ENCODE measurements at places on chromosomes 3 and 15.

- DNase-seq, result no peak
Observed at GRCh38 chr3:47908744-47909143, 105.8 kb downstream of the DHX30 start.

DNA sequence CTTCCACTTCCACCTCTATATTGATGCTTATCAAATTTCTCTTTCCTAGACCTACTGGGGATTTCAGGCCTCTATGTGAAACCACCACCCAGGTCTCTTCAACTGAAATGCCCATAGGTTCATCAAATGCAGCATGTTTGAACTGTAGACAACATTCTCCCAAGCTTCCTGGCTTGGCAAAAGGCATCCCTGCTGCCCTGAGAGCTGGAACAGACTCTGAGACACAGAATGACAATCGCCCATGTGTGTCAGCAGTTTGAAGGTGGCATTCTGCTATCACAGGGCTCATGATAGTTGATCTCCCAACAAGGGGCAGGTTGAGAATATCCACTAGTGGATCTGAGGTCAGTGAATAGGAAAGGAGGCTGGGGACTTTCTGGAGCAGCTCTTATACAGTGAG, 200.7 kb downstream of the RPLP1 start:
- no peak for DNase-seq

GRCh38 chr3:127990461-127990860, 61.8 kb upstream of the SEC61A1 start:
- no peak for DNase-seq

DNA sequence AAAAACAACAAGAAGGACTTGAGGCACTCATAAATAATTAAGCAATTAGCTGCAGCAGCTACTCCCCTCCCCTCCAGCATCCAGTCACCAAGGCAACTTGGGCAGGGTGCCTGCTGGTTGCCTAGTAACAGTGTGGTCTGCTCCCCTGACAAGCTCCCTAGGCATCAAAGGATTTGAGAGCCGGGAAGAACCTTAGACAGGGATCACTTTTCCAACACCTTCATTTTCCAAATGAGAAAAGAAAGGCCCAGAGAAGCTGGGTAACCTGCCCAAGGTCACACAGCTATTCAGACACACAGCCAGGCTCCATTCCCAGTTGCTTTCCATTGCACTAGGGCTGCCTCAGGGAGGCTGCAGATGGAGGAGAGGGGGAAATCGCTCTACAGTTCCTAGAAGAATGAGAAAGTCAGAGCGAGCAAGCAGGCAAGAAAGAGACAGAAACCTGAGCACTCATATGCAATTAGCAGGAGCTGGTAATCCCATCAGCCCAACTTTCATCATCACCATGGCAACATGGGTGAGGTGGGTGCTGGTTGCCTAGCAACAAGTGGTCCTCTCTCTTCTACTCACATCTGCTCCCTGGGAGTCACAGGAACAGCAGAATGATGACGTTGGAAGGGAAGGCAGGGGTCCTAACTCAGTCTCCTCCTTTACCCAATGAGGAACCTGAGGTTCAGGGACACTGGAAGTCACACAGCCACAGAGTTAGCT, 3.6 kb upstream of the EIF4E3 start:
- peak; percentile 55 for DNase-seq

- no peak for DNase-seq
Observed at GRCh38 chr3:37675833-37676596, 185.7 kb upstream of the CTDSPL start.

DNA sequence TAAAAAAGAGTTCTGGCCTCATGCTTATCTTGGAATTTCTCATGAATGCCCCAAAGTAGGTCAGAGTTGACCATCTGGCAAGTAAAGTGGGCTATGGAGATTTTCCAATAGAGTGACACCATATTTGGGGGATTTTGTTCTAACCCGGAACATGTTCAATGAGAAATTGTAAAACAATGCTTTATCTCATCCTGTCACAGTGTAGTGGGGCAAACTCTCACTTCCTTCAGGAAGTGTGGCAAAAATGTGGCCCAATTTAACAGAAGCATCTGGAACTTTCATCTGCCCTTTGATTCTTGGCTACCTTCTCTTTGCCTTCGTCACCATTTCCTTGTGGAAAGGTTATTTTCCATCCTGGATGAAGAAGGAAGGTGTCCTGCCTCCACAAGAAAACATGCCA, 70.8 kb downstream of the ADAMTS9 start:
- DNase-seq, result no peak

- DNase-seq, result no peak
Observed at GRCh38 chr3:98903705-98904481, 2.4 kb upstream of the DCBLD2 start.

DNA sequence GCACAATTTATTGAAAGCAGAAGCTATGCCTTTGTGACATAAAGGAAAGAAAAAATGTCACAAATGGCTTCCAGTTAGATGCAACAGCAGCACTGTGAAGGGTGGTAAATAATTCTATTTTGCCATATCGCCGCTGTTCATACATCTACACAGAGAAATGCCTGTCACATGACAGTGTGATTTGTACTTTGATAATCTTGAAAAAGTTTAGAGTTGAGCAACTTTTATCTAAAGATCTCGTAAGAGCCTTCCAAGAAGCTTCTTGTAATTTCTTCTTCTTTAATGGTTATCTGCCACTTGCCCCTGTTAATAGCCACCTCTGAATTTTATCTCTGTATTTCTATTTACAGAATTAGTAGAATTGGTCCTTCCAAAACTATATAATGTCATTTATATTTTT, 192.3 kb downstream of the ATP8B4 start:
- DNase-seq, result no peak

- no peak for DNase-seq
Observed at GRCh38 chr15:69997161-69997485, 100.6 kb downstream of the TLE3 start.

DNA sequence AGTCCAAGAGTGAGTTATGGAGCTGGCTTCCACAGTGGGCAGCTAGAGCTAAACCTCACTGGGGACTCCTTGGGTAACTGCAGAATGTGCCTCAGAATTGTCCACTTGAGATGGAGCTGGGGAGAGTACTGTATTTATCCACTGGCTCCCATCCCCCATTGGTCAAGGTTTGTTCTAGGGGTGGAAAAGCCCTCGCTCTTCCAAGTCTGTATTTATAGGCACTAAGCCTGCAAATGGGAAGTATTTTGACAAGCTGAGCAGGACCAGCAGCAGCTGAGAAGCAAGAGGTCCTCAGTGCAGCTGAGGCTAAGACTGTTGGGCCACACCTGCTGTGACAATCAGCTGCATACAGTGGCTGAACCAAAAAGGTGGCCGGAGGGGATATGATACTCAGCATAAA, 5.8 kb downstream of the USP13 start:
- no peak for DNase-seq

DNA sequence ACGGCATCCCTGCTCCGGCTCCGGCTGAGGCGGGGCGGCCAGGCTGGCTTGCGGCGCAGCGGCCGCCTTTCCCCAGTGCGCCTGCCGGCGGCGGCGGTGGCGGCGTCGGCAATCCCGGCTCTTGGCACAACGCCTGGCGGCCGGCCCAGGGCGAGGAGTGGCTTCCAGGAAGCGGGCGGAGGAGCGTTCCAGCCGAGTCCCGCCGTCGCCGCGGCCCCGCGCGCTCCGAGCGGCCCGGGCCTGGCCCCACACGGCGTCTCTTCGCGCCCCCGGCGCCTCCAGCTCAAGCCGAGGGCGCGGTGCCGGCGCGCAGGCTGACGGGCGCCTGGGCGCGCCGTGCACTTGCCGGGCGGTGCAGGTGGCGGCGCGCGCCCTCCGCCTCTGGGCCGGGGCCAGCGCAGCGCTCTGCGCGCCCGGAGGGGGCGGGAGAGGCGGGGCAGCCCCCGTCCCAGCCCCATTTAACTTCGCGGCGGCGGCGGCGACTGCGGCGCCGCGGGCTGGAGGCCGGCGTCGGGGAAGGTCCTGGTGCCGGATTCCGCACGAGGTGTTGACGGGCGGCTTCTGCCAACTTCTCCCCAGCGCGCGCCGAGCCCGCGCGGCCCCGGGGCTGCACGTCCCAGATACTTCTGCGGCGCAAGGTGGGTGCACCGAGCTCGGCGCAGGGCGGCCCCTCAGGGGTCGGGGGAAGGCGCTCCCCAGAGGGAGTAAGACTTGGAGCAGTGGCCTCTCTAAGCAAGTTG, at the start of gene ADAMTSL3:
TSS of gene ADAMTSL3 (plus strand) at position 485 of the 740 bp plus-strand sequence. CDS start 1,639 bp downstream, outside the sequence.
- no peak for DNase-seq

DNA sequence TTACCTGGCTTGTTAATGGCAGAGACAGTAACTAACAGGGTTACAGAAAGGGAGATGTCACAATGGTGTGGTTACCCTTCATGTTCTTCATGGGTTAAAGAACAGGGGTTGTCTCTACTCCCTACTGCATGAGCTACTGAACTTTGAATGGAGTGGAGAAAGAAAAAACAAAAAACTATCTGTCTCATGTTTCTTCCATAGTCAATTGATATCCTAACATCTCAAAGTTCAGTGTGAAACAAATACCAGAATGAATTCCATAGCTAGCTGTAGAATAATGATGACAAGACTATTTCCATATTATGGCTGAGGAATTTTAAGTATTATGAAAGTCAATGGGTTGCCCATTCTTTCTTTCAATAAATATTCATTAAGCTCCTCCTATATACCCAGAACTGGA, 161.3 kb upstream of the LPP start:
- DNase-seq, result no peak

- no peak for DNase-seq
Observed at GRCh38 chr3:146590521-146590920, 14.6 kb downstream of the PLSCR5 start.

- no peak for DNase-seq
Observed at GRCh38 chr3:85760342-85760741, 801.6 kb downstream of the CADM2 start.

GRCh38 chr3:174016186-174016585, 618.6 kb downstream of the NLGN1 start:
- no peak for DNase-seq

DNA sequence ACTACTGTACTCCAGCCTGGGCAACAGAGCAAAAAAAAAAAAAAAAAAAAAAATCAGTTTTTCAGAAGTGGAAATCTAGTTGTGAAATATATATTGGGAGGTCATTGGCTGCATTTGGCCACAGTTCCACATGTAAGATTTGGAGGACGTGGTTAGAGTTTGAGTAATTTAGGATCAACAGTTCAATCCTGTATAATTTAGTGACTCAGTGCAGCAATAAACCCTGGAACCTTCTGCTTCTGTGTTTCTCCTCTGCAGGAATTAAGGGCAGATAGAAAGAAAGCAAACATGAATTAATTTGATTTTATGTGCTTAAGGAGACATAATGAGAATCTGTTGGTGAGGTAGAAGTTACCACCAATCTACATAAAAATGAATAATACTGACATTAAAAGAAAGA, 347.0 kb downstream of the PTPRG start:
- DNase-seq, result no peak

DNA sequence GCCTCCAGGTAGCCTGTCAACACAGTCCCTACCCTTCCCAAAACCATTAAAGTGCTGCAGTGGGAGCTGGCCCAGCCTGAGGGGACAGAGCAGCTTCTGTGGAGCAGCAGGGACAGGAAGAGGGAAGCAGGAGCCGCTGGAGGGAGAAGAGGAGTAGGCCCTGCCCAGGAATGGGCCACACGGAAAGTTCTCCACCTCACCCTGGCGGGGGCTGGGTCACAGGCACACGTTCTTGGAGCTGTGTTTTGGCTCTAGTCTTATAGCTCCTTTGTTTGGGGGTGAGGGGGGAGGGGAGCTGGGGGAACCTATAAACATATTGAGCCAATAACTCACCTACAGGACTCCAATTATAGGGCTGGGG, 508.6 kb downstream of the SHQ1 start:
- no peak for DNase-seq

DNA sequence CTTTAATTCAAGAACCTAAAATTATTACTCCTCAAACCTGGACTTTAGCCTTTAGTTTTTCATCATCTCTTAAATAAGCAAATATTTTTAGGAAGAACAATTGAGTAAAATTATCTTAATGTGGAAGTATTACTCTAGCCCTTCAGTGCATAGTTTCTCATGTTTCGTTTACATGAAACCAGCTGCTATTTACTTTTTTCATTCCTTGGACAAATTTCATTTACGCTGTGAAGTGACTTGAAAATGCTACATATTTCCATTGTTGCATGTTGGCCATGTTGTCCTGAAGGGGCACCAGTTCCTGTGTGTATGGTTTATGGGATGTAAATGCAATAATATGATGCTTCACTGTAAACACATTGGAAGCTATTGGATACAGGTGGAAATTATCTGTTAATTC, 49.9 kb downstream of the SLC25A26 start:
- no peak for DNase-seq

DNA sequence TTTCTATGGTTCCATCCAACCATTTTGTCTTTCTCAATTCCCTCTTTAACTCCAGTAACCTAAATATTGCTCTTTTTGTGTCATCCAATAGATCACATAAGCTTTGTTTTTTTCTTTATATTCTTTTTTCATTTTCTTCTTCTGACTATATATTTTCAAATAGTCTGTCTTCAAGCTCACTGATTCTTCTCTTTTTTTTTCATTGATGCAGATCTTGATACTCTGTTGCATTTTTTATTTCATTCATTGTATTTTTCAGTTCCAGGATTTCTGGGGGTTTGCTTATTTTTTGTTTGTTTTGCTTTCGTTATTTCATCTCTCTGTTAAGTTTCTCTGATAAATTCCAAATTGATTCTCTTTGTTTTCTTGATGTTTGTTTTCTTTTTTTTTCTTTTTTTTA, 36.2 kb downstream of the CLDN1 start:
- no peak for DNase-seq

DNA sequence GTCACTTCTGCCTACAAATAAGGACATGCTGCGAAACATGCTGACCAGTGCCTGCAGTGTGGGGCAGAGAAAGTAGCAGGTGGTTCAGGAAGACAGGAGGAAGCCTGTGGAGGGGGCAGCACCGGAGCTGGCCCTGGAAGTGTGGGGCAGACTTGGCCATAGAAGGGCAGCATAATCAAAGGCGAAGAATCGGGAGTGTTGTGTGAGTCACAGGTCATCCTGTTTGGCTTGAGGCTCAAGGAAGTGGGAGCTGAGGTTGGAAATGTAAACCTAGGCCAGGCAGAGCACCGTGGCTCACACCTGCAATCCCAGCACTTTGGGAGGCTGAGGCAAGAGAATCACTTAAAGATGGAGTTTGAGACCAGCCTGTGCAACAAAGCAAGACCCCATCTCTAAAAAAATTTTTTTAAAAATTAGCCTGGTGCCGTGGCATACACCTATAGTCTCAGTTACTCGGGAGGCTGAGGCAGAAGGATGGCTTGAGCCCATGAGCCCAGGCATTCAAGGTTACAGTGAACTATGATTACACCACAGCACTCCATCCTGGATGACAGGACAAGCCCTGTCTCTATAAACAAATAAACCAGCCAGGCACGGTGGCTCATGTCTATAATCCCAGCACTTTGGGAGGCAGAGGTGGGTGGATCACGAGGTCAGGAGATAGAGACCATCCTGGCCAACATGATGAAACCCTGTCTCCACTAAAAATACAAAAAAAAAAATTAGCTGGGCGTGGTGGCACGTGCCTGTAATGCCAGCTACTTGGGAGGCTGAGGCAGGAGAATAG, 54.0 kb downstream of the FAM43A start:
- DNase-seq, result no peak

GRCh38 chr3:146550743-146551510, 6.5 kb upstream of the PLSCR1 start:
- no peak for DNase-seq

GRCh38 chr3:71492974-71493771, 90.4 kb downstream of the FOXP1 start:
- DNase-seq, result peak; percentile 85
